Activated effector memory CD4-positive, alpha-beta T cell treated with anti-CD3 and anti-CD28 coated beads, Interleukin-2, amount 50 U/mL, for 16 hours (primary cell): ENCODE measurements at places on chromosomes 1 and 21.

GRCh38 chr1:156382561-156382960 is 13.6 kb downstream of the RHBG start:
- DNase-seq, result no peak

DNA sequence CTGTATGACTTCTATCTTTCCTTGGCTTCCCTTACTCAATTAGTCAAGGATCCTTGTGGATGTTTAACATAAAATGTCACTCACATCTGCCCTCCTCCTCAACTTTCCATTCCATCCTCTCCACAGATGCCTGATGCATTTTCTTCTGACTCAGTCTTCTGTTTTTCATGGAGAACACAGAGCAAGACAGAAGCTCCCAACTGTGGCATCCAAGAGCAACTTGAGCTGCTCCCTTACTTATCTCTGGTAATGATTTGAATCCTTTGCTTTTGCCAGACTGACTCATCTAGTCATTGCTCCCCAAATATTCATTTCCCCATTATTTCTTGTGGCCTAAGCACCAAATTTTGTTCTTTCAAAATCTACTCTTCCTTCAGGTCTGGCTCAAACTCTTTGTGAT is 120.6 kb downstream of the LYPLAL1 start:
- no peak for DNase-seq

GRCh38 chr1:11670747-11671146 is 6.7 kb downstream of the FBXO6 start:
- no peak for DNase-seq

DNA sequence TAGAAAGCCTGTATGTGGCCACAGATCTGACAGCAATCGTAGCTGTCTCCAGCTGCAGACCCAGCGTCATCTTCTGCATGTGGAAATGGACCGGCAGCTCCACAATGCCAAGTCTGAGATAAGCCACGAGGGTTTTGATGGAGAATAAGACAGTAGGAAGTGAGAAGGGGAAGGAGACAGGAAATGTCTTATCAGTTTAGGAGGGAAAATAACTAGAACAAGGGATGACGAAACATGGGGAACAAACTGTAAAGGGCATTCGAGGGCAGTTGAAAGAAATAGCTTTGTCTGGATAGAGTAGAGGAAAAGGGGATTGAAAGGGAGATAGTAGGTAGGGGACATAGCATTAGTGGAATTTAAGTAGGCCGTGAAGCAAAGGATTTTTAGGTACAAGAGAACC is 74.0 kb upstream of the CTTNBP2NL start:
- DNase-seq, result no peak

DNA sequence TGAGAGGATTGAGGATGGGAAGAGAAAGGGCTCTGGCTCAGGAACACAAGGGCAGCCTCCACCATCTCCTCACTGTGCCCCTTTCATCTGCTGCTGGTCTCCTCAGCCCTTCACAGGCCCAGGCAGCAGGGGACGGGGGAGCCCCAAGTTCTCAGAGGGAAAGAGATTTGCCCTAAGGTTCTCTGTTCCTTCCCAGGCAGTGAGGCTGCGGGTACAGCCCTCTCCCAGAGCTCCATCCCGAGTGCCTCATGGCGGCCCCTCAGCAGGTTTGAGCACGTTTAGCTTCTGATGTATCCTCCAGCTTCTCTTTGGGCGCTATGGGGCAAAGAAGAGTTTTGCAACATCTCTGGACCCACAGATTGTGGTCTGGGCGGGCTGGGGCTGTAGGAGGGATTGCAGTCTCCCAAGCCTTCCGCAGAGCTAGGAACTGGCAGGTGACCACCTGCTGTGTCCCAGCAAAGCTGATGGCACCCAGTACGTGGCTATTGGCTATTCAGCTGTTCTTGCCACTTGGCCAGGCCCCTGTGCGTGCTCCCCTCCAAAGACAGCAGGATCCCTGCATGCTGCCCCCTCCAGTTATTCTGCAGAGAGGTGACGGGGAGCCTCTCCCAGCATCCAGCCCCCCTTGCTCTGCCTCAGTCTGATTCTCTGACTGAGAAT is 10.1 kb downstream of the DISP3 start:
- no peak for DNase-seq

DNA sequence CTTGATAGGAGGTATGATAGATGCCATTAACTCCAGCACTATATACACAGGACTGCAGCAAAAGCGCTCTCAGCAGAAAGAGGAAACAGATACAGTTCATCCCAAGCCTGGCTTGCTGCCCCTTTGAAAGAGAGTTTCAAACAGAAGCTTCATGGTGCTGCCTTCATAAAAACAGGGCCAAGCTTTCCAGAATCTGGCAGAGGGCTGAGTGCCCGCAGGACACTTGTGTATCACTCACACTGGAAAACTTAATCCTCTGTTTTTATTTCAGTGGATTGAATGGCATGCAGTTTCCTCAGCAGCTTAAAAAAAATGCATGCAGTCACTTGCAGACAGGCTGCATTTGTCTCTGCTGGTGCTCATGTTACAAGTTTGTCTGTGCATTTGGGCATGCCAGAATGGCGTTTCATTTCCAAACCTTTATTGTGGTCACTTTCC is 40.4 kb downstream of the KCNJ15 start:
- DNase-seq, result no peak

GRCh38 chr1:38570657-38570975 is 289.0 kb downstream of the RRAGC start:
- DNase-seq, result no peak

DNA sequence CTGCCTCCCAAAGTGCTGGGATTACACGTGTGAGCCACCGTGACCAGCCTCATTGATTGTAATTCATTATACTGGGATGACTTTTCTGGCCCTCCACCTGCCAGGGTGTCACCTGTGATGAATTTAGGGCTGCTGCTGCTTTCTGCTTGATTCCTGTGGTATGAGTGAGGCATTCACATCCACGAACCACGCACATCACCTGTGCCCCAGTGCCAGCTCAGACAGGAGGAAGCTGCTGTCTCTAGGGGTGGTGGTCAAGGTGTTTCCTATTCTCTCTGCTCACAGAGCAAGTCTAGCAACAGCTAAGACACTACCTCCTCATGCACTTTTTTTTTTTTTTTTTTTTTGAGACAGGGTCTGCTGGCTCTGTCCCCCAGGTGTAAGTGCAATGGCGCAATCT is 12.3 kb upstream of the LDLRAD2 start:
- DNase-seq, result no peak

GRCh38 chr1:184376369-184376768 is 10.5 kb upstream of the C1orf21 start:
- DNase-seq, result no peak

DNA sequence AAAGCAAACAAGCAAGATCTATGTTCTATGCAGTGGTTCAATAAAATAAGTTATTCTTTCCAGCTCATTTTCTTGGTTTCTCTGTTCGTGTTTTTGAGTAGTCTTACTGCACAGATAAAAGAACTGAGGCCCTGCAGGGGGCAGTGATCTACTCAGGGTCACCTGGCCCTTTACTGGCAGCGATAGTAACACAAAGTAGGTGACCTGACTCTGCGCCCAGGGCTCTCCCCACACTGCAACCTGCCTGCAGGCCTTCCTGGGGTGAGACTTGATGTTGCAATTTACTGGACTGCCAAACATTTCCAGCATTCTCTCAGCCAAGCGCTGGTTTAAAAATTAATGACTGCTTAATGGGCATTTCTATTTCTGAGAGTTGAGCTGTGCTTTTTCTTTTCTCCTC is 110.3 kb downstream of the HUNK start:
- DNase-seq, result no peak

DNA sequence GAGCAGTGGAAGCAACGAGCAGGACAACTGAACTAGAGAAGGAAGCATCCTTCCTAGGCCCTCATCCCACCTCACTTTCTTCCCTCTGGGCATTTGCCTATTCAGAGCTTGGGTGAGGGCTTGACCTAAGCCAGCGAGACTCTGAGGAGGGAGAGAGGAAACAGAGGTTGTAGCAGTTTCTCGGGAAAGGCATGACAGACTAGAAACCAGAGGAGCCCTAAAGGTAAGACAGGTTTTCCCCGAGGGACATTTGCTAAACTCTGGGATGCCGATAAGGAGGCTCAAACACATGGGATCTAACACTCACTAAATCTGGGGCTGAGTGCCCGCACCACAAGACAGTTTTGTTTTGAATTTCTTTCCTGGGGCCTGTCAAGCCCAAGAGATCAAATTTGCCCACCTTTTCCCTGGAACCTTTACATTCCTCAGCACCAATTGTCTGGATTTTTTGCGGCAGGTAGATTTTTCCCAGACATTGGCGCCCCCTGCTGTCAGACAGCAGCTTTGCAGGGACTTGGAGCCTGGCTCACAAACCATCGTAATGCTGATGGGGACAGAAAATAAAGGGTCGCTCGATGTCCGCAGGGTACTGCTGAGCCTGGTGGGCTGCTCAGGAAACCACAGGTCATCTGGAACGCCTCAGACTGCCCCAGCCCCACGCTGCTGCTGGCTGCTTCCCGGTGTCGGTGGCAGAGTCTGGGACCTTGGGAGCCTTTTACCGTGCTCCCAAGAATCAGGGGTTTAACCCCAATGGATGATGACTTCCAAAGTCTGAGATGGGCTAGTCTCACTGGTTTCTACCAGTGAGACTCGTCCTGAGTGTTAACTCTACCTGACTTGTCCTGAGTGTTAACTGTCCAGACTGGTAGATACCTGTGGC is 23.4 kb upstream of the TSPAN2 start:
- peak; percentile 85 for DNase-seq

GRCh38 chr1:185402930-185403329 is 85.9 kb upstream of the IVNS1ABP start:
- no peak for DNase-seq

DNA sequence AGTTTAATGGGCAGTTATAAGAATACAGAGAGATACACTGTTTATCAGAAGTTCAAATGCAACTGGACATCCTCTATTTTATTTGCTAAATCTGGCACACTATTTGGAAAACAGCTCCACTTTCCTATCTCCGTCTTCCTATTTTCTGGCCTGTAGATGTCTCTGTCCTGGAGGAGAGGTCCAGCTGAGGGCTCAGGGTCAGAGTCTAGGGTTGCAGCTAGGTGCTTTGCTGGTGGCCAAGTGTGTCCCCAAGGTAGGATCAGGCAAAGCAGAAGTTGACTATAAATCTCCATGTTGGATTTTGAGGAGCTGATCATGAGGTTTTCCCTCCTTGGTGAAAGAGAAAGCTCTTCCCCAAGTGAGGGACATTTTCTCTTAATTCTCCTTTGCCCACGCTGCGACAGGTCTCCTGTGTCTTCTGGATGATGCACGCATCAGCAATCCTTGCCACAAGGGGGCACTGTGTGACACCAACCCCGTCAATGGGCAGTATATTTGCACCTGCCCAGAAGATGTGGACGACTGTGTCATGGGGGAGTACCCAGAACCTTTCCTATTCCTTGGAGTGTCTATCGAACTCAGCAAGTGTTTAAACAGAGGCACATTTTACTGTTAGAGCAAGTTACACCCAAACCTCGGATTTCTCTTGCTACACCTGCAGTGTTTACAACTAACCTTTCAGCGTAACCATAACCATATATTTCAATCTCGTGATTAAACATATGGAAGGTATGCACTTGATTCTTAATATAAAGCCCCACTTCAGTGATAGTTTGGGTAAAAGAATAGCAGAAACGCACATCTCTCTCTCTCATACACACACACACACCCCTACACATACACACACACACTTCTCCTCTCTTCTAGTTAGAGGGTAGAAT is 10.2 kb downstream of the ADAM30 start:
- peak; percentile 84 for DNase-seq

DNA sequence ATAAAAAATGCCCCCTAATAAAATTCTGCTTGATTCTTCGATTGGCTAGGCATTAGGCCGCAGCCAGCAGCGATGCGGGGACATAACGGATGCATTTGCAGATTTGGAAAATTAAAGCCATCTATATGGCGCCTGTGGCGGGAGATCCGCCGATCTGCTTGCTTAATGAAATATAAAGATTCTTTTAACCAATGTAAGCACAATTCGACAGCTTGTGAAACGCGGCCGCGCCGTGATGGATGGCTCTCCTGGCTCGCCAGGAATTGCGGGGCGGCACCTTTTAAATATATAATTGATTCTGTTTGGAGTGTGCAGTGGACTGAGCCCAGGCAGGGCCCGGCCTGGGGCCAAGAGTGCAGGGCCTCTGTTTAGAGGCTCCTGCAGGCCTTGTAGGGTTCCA is 8.0 kb downstream of the DMBX1 start:
- no peak for DNase-seq

- DNase-seq, result no peak
Observed at GRCh38 chr1:241839369-241839979, 8.5 kb upstream of the EXO1 start.

- no peak for DNase-seq
Observed at GRCh38 chr1:171793636-171794035, 12.2 kb downstream of the METTL13 start.

GRCh38 chr1:234555390-234556024 is 54.5 kb downstream of the IRF2BP2 start:
- DNase-seq, result peak; percentile 33

DNA sequence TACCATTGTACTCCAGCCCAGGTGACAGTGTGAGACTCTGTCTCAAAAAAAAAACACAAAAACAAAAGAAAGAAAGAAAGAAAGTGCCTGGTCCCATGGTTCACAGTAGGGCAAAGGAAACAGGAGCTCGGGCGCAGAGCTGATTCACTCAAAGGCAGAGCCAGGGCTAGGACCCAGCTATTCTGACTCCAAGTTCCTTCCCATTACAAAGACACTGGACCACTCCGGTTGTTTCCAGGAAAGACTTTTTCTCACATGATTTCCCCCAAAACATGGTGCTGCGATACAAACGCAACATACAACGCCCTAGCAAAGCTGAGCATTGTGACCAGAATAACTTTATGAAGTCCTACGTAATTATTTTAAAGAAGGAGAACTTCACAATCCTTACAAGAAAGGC is 10.7 kb downstream of the ABCG1 start:
- no peak for DNase-seq

DNA sequence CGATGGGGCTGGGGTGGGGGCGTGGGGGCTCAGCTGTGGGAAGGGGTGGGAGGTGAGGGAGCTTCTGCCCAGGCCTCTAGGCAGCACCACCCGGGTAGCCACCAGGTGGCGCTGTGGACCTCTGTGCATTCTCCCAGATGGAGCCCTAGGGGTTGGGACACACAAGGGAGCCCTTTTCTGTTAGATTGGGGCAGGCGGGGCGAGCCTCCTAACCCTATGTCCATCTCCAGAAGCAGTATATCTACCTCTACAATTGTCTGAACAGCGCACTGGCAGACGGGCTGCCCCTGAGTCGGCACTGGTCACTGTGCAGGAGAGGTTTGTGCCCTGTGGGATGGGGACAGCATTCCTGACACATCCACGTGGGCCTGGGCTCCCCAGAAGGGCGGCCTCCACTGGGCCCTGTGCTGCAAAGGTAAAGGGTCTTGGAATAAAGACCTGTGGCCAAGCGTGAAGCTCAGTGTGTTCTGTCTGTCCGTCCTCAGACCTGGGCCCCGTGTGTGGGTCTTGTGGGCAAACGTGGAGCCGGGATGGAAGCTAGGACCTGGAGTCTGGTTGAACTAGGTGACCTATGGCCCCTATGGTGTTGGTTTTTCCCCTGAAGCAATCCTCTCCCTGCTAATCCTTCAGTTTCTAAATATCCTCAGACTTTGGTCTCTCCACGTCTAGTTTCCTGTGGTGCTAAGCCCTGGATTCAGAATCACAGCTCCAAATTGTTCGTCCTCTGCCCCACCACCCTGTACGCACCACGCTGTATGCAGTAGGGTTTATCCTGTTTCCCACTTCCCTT is 4.4 kb upstream of the LGR6 start:
- peak; percentile 93 for DNase-seq

- no peak for DNase-seq
Observed at GRCh38 chr1:176560681-176561080, 97.7 kb downstream of the PAPPA2 start.
